ENCODE measurements at places on chromosomes 6 and 20.

DNA sequence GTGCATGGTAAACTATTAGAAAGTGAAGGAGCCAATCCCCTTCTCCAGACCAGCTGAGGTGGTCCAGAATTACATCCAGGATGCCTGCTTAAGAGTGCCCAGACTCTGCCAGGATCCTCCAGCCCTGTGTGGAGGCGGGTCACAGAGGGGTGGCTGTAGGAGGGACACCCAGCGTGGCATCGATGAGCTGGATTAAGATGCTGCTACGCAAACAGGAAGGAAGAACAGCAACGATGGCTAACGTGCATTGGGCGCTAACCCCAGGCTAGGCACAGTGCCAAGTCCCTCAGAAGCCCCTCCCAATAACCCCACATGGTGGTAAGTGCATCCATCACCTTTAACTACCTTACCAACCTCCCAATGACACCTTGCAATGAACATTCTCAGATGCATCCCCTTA lies 63.9 kb upstream of the MRPS10 start:
- DNase-seq: peak; percentile 76

DNA sequence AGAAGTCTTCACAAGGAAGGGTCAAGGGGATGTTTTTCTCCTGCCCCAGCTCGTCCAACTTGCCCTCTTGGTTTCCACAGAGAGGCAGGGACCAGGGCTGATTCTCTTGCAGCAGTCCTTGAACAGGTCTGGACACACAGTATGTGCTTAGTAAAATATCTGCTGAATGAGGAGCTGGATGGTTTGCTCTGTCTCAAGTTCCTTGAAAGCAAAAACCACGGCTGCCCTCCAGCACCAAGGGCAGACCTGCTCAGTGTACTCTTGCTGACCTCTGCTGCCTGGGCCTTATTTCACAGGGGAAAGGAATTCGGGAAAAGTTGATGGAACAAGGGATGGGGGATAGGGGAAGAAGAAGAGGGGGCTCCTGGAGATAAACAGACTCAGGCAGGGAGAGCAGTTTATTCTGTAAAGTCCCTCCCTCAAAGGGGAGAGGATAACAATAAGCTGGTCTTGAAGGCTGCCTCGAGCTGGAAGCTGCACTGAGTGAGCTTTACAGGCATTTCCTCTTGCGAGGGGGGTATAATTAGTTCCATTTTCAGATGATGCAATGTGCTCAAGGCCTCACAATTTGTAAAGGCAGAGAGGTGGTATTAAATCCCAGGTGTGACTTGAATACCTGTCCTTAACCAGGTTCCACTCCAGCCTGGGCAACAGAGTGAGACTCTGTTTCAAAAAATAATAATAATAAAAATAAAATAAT lies 10.3 kb downstream of the KCNK5 start:
- no peak for DNase-seq

DNA sequence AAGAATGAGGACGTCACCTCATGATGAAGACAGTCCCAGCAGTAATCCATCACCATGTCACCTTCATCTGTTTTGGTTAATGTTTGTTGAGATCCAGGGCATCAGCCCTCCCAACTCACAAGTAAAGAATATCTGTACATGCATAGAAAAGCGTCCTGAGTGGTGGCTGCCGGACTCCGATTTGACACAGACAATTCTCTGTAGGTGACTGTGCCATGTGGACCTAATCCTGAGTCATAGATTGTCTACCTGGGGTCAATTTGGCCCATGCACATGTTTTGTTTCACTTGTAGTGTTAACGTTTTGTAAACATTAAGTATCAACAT lies 168.4 kb upstream of the UST start:
- DNase-seq: no peak

DNA sequence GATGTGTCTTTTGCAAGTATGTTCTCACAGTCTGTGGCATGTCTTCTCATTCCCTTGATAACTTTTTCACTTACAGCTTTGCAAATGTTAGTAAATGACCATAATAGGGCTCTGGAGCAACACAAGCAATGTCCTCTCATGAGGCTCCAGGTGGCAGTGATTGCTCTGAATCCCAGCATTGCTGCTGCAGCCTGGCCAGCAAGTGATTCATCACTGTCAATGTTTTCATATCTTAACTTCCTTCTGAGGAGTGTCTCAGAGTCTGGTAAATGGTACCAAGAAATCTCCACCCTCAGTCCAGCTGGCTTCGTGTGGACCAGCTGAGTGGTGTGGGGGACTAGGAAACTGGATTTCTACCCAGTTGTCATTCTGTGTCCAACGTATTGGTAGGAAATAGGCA lies 139.6 kb downstream of the MYLK4 start:
- no peak for DNase-seq

DNA sequence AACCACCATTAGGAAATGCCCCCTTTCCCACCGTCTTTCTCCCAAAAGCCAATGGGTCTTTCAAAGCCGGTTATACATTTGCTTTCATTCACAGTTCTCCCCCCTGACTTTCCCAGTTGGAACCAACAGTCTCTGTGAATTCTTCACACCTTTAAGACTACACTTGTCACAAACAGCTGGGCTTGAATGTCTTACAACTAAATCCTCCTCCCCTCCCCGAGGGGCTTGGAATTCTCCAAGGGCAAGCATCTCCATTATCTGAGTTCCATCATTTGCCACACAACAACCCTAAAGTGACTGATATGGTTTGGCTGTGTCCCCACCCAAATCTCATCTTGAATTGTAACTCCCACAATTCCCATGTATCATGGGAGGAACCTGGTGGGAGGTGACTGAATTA lies 12.9 kb downstream of the ZFP64 start:
- DNase-seq: no peak

DNA sequence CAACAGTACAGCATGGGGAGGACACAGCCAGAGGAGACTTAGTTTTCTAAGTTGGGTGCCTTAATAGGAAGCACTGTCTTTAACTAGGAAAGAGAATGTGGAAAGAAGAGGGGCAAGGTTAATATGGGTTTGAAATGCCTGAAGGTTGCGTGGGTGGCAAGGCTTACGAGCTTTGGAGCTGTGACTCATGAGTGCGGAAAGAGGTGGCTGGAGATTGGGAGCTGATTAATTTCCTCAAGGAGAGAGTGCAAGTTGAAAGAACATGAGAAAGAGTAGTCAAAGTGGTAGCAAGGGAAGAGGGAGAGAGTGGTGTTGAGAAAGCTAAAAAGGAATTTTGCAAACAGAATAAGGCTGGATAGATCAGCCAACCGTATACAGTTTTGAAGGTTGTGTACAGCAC lies 315.1 kb upstream of the PRND start:
- DNase-seq: no peak

DNA sequence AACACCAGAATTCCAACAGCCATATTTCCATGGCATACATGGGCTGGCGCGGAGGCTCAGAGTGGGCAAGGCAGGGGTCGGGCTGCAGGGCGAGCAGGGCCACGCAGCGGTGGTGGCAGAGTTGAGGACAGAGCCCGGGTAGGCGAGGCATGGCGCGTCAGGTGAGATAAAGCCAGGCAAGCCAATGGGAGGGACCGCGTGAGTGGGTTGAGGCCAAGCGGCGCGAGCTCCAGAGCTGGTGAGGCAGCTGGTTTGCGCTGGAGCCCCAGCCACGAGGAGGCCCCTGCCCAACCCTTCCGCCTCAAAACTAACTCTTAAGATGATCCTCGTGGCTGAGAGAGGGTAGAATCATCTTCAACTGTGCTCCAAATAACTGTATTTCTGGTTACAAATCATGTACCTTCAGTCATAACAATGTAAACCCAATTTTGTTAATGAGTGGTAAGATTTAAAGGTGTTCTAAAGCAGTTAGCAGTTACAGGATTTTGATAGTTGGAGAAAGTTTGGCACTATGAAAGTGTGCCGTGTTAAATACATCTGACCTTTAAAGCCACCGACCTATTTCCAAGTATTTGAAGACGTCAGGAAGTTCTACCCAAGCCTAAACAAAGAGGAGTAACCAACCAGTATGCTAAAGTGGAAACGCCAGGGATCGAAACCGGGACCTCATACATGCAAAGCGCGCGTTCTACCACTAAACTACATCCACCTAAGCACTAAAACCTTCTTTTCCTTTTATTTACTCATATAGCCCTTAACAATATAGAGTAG lies 107.9 kb downstream of the GPX5 start:
- DNase-seq: no peak

- DNase-seq: no peak
These were observed 34.7 kb downstream of the CD24 start for GRCh38 chr6:106939848-106940247.

DNA sequence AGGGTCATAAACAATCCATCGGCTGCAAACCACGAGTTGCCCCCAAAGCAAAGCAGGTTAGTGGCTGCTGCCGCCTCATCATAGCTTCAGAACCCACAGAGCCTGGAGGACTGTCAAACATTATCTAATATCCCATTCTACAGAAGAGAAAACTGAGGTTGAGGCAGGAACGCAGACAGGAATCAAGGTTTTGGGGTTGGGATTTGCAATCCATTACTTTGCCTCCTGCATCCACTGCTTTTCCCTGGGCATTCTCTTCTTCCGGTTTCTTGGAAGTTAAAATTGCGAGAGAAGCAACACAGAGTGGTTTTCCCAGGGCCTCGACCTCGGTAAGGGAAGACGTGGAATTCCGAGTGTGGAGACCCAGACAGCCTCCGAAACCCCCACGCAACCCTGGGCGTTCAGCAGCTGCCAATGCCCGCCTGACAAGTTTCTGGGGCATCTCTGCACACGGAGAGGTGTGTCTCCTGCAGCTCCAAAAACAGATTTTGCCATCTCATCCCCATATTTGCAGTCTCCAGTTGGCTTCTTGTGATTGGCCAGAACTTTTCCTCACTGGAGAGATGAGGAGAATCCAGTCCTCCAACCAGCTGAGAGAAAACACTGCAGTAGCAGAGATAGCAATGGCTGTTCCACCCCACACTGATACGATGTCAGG lies 45.5 kb upstream of the SNAP25 start:
- no peak for DNase-seq

DNA sequence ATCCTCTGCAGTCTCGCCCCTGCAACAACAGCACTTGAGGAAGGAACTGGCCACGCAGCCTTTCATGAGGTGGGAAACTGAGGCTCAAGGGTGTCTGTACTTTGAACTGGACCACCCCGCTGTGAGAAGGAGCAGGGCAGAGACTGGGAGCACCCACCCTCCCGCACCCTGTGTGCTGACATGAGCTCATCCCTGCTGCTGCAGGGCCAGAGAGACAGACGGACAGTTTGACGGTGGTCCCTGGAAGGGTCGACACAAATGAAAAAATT lies 16.9 kb upstream of the MRGBP start:
- DNase-seq: no peak

- no peak for DNase-seq
These were observed 1304.6 kb downstream of the EPHA7 start for GRCh38 chr6:92114797-92115196.

- no peak for DNase-seq
These were observed 170.2 kb upstream of the CDYL start for GRCh38 chr6:4606016-4606415.

DNA sequence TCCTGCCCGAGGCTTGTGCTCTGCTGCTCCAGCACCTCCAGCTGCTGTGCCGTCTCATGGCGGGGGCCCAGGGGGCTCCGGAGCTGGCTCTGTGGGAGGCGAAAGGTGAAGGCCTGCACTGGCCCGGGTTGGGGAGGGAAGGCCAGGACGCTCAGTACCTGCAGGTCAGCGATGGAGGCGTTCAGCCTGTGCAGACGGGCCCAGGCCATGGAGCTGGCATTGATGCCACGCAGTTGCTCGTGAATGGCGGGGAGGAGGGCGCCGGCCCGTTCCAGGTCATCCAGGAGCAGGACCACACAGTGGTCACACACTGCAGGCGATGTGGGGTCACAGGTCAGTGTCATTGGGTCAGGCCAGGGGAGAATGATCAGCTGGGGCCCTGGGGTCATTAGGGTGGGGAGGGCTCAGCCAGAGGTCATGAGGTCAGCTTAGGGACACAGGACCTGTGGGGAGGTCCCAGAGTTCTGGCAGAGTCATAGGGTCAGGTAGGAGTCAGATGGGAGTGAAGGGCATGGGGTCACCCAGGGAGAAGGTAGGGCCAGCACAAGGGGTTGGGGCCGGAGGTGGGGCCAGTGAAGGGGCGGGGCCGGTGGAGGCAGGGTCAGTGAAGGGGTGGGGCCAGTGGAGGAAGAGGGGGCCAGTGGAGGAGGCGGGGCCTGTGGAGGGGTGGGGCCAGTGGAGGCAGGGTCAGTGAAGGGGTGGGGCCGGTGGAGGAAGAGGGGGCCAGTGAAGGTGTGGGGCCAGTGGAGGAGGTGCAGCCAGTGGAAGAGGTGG lies 18.0 kb downstream of the ADRM1 start:
- no peak for DNase-seq

- DNase-seq: no peak
These were observed 209.5 kb downstream of the KIF16B start for GRCh38 chr20:16363506-16364319.

GRCh38 chr6:16404456-16404855 lies 166.1 kb downstream of the GMPR start:
- DNase-seq: no peak

DNA sequence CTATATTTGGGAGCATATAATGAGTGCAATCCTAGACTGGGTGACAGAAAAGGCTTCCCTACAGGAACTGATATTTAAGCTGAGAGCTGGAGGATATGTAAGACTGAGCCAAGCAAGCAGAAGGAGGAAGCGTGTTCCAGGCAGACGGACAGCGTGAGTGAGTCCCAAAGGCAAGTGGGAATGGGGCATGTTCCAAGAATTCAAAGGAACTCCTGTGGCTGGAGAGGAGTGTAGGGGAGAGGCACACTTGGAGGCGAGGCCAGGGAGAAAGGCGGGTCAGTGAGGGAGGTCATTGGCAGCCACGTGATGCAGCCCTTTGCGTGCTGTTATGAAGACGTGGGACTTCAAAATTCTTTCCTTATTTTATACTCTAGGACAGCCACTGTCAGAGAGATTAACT lies 27.9 kb upstream of the SGK1 start:
- no peak for DNase-seq

DNA sequence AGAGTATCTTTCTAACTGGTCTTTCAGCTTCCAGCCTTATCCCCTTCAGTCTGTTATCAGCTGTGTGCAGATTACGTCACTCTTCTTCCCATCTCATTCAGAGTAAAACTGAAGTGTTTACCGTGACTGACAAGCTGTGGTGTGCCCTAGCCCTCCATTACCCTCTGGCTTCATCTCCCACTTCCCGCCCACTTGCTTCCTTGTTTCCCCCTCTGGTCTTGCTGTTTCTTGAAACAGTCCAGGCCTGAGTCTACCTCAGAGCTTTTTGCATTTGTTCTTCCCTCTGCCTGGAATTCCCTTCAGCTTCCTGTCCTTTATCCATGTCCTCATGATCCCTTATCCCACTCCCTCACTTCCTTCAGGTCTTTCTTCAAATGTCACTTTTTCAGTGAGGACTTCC lies 66.9 kb downstream of the CARMIL1 start:
- no peak for DNase-seq

DNA sequence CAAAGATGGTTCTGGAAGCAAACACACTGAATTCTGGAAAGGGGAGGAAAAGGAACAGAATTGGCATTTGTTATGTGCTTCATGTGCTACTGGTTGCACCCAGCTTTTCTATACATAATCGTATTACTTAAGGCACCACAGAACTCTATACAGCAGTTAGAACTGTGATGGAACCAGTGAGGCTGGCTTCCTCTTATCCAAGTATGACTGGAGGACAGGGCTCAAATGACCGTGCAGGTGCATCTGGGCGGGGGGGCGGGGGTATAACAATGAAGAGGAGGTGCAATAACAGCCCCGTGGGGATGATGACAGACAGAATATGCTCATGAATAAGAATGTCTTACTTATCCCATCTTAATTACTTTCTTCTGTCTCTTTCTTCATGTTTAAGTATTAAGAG lies 144.2 kb downstream of the BTBD9 start:
- no peak for DNase-seq

All from activated effector memory CD4-positive, alpha-beta T cell treated with anti-CD3 and anti-CD28 coated beads, Interleukin-2, amount 50 U/mL, for 16 hours (primary cell).